ENCODE measurements at places on chromosomes 1 and 21.

- DNase-seq, result no peak
Measured at GRCh38 chr1:207813946-207814345, 62.1 kb downstream of the CD46 start.

GRCh38 chr1:29513357-29513756 is 277.0 kb downstream of the PTPRU start:
- DNase-seq, result no peak

DNA sequence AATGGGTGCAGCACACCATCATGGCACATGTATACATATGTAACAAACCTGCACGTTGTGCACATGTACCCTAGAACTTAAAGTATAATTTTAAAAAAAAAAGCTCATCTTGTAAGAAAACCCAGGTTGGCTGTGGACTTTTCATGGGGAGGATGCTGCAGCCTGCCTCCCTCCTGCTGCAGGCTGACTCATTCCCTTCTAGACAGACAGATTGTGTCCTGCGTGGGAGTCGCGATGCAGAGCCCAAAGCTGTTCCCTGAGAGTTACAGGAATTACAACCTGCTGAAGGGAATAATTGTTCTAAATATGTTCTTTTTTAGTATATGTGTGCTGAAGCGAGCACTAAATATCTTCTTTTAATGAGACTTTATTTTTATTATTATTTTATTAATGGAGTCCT is 93.2 kb downstream of the TBX19 start:
- no peak for DNase-seq

DNA sequence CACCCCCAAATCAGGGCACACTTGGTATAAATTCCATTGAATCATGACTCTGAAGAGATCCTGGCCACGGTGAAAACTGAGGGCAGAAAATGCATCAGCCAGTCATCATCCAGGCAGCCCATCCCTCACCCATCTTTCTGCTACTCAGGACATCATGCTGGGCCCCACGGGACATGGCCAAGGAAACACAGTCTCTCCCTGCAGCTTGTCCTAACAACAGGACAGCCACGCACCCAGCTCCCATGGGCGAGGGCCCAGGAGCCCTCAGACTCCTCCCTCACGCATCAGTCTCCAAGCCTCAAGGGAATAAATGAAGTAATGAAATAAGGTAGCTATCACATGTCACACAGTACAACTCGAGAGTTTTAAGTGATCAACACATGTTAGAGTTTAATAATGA is 37.8 kb downstream of the ELK4 start:
- DNase-seq, result no peak

- no peak for DNase-seq
Measured at GRCh38 chr1:233695901-233696300, 82.0 kb downstream of the KCNK1 start.

DNA sequence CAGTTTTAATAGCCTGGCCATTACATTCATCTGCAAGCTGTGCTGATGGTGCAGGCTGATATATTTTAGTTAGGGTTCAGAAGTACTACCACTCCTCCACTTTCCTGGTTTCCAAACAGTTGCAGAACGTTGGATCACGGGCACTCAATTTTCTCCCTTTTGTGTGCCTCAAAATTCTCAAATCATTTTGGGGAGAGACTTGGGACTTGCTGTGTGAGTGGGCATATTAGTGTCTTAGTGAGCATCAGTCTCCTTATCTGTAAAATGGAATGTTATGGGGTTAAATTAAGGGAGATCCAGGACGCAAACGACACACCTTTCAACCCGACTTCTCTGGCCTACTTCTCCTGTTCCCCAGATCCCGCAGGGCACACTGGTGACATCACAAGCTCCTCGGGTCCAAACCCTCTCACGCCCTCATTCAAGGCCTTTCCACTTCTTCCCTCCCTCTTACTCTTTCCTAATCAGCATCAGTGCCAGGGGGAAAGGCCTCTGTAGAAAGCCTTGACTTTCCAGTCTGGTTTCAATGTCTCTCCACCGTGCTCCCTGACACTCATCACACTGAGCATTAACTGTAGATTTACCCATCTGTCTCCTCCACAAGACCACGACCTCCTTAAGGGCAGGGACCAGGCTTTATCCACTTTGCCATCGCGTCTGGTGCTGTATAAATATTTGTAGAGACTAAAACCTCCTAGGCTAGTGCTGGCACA is 1.2 kb downstream of the PIGP start:
- no peak for DNase-seq

DNA sequence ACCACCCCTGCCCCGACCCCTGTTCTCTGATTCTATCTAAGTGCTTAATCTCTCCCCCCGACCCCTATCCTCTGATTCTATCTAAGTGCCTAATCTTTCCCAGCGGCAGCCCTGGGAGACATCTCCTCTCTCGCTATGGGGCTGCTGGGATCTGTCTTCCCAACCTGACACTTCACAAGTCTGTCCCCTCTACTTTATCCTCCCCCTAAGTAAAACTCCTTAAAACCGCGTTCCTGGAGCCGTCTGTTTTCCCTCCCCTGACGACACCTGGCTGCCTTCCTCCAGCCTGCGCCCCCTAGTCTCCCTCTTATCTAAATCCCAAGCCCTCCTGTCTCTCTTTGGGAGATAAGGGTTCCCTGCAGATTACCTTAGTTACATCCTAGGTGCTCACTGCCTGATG is 30.5 kb downstream of the EPHB2 start:
- no peak for DNase-seq

GRCh38 chr1:228825840-228826484 is 90.7 kb downstream of the RHOU start:
- DNase-seq, result no peak

GRCh38 chr1:86068271-86068721 is 88.3 kb downstream of the COL24A1 start:
- no peak for DNase-seq

GRCh38 chr1:3443807-3444206 is 10.7 kb upstream of the ARHGEF16 start:
- DNase-seq, result no peak

DNA sequence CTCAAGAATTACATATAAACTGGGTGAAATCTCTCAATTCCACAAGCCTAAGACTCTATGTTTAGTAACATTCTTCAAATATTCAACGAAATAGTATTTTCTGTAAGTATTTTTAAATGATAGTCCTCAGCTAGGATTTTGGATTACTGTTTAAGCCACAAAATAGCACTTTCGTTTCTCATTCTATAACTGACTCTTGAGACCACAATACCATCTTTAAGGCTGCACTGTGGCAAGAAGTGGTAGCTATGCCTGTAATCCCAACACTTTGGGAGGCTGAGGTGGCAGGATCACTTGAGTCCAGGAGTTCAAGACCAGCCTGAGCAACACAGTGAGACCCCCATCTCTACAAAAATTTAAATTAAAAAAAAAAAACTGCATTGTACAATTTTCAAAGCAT is 126.7 kb downstream of the CDC42BPA start:
- DNase-seq, result no peak

DNA sequence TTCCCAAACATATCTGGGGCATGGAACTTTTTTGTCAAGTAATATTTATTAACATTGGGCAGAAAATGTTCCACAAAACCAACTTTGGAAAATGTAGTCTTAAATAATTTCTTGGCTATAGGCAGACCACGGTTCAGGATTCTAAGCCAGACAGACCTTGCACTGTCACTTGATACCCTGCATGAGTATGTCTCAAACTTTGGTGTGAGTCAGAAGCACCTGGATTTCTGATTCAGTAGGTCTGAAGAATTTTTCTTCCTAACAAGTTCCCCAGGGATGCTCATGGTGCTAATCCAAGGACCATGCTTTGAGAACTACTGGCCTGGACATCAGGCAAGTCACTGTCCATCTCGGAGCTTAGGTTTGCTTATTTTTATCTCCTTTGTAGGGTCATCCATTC is 562.0 kb downstream of the PLPP3 start:
- no peak for DNase-seq

GRCh38 chr1:175126347-175126746 is 58.7 kb downstream of the TNN start:
- no peak for DNase-seq

- no peak for DNase-seq
Measured at GRCh38 chr21:16421965-16422364, 692.2 kb downstream of the USP25 start.

DNA sequence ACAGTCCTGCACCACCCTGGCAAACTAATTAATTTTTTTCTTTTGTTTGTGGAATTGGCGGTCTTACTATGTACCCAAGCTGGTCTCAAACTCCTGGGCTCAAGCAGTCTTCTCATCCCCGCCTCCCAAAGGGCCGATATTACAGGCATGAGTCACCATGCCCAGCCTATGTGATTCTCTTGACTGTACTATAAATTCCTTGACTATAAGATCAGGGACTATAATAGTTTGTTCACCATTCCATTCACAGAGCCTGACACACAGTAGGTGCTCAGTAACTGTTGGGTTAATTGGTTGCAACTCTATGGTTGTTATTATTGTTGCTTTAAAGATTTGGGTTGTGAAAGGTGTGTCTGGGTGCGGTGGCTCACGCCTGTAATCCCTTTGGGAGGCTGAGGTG is 17.2 kb downstream of the DAP3 start:
- no peak for DNase-seq

DNA sequence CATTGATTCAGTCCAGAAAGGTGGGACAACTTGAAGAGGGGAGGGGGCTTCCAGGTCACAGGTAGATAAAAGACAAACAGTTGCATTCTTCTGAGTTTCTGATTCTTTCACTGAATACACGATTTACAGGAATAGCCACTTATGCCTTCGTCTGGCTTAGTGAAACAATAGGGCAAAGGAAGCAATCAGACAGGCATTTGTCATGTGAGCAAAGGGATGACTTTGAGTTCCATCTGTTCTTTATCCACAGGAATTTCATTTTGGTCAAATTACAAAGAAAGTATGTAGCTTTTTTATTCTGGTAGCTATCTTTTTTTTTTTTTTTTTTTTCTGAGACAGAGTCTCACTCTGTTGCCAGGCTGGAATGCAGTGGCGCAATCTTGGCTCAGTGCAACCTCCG is 202.5 kb downstream of the TTLL7 start:
- no peak for DNase-seq

DNA sequence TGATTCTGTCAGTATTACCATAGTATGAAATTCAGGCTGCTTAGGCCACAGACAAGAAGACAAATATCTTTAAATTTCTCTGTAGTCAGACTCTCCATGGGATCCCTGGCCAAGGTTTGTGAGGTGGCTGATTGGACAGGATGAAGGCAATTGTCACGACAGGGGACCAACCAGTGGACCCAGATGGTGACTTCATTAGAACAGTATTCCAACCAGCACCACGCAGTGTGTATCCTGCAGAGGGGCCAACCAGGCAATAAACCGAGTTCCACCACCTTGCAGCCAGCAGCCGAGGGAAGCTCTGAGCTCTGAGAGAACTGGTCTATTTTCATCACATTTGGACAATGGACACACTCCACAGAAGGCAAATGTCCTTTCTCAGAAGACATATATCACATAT is 16.1 kb downstream of the DSCAM start:
- no peak for DNase-seq

DNA sequence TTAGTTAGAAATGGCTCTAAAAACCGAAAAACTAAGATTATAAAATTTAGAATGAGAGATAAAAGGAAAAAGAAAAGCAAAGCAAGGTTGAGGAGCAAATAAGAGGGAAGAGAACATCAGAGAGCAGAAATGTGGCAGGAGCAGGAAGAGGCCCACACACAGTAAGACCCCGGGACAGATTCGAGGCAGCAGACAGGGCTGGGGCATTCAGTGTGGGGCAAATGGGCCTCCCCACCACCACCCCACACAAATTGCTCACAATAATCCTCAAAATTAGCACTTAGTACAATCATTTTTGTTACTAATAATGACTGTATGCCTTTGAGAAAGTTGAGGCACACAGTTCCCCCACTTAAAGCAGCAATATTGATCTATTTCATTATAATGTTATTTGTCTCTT is 17.1 kb upstream of the SLC44A3 start:
- no peak for DNase-seq

GRCh38 chr1:184035719-184036516 is 1.6 kb downstream of the COLGALT2 start:
- no peak for DNase-seq

- DNase-seq, result no peak
Measured at GRCh38 chr1:20720631-20721091, 2.9 kb upstream of the KIF17 start.

DNA sequence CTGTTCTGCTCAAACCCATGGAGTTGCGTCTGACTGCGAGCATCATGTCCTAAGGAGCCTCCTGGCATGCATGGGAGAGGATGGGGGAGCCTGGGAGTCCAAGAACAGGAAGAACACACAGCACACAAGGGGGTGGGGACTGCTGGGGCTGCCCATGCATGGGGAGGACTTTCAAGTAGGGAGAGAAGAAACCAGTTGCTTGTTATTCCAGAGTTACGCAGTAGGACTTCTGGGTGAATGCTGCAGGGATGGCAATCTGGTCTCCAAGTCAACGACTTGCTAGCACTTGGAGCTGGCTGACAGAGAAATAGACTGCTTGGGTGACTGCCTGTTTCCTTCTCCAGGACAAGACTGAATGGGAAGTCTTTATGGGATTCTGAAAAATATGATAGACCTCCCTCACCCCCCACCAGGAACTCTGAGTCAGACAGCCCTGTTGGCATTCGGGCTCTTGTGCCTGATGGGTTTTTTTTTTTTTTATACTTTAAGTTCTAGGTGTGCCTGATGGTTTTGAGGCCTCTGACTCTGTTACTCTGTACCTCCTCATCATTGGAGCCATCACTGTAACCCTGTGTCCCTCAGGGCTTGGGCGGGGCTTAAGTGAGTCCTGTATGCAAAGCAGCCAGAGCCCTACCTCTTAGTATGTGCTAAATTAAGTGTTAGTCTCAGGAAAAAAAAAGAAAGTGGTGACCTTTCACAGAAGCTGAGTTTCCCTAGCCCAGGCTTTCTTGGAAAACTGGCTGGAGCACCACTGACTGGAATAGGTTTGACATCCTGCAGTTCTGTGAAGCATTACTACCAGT is 30.3 kb downstream of the MAP3K21 start:
- DNase-seq, result no peak

DNA sequence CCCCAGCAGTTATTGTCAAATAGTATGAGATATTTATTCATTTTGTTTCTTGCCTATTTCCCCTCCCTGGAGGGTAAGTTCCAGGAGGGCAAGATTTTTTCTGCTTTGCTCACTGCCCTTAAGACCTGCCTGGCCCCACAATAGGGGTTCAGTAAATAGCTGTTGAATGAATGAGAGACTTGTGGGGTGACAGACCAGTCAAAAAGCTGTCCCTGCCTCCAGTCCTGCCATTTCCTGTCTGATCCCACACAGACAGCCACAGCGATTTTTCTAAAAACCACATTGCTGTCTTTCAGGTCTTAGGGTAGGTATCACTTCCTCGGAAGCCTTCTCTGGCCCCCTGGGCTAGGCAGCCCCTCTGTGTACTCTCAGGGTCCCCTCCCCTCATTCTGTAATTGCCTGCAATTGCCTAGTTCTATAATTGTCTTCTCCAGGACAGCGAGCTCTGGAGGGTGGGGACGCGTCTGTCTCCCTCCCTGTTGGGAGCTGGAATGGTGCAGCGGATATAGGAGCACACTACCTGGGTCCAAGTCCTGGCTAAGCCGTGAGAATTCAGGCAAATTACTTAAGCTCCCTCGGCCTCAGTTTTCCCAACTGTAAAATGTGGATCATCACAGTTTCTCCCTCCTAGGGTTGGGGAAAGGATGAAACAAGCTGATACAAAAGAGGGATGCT is 1.8 kb upstream of the EXTL1 start:
- DNase-seq, result no peak

Data from stimulated activated CD8-positive, alpha-beta memory T cell treated with anti-CD3 and anti-CD28 coated beads, Interleukin-15, amount 100 ng/mL, for 1 hour (primary cell).